Dermis blood vessel endothelial cell (primary cell): ENCODE measurements at places on chromosomes 2 and 18.

DNA sequence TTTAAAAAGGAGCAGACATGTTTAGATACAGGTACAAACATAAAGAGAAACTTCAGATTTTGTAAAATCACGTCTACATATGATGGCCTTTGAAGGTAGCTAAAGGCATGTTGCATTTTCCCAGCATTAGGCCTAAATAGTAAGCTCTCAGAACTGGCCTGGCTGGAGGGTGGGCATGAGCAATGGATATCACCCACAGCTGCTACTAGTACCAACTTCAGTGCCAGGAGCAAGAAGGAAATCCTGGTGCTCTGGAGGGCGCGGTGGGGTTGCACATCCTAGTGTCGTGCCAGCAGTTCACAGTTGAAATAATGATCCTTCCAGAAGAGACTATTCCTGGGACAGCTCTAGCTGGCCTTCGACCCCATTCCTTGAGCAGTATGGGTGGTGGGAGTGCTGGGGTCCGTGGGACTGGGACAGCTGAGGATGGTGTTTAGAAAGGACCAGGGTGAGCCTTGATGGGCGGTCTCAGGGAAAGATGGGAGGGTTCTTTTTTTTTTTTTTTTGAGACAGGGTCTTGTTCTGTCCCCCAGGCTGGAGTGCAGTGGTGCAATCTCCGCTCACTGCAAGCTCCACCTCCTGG is 4.9 kb downstream of the DES start:
- DNase-seq, result no peak

DNA sequence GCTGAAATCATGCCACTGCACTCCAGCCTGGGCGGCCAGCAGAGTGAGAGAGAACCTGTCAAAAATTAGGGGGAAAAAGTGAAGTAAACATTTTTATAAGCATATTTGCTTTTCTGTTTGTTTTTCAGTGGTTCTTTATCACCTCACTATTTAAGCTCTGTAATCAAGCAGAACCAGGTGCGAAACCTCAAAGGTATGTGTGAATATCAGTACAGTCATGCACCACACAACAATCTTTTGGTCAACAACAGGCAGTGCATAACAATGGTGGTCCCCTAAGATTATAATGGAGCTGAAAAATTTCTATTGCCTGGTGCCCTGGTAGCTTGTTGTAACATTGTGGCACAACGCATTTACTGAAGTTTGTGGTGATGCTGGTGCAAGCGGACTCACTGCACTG is 167.4 kb upstream of the STON1 start:
- no peak for DNase-seq

- no peak for DNase-seq
These were observed 37.6 kb downstream of the ZNF516 start for GRCh38 chr18:76457475-76457874.

DNA sequence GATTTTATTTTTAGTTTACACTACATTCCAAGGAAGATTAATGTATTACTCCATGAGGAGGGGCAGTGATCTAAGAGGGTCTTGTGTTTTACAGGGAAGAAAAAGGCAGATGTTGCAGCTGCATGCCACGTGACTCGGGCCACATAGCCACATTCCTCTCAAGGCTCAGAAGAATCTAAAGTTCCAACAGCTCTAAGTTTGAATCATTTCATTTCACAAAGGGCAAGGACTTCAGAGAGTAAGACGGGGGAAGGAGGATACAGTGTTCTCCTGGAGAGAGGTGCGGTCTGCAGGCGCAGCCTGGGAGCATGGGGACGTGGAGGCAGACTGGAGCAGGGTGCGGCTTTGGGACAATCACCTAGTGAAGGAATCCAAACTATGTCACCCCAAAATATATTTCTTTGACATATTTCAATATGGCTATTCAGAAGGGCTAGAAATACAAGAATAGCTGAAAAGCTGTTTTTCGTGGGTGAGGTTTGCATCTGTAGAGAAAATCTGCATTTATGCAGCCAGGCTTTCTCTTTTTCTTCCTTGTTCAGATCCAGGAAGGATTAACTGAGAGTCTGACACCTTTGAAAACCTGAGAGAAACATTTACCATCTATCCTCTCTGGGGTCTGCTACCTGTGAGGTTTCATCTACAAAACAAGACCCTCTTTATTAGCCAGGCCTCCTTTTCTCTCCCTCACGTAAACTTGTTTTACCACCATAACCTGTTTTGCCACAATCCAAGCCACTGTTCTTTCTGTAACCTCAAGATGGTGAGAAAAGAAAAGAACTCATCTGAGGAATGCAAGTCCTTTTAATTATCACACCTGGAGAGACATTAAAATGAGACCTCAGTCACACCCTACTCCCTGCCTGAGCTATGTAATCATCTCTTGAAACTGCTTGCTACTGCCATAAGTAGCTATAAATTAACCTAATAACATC is 165.1 kb upstream of the NDUFV2 start:
- no peak for DNase-seq

DNA sequence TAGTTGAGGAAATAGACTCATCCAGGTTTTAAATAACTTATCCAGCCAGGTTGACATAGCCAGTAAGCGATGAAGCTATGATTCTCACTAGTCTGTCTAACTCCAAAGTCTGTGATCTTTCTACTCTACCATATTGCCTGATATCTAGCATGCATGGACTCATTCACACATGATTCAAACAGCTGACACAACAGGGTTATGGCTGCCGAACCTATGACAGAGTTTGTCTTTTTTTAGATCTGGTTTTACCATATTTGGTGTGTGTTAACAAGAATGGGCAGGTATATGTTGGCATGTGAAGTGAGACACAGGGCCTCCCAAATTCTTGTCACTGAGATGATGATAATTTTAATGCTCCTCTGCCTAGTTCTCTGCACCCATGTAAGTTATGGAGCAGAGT is 210.6 kb downstream of the BABAM2 start:
- DNase-seq, result no peak

DNA sequence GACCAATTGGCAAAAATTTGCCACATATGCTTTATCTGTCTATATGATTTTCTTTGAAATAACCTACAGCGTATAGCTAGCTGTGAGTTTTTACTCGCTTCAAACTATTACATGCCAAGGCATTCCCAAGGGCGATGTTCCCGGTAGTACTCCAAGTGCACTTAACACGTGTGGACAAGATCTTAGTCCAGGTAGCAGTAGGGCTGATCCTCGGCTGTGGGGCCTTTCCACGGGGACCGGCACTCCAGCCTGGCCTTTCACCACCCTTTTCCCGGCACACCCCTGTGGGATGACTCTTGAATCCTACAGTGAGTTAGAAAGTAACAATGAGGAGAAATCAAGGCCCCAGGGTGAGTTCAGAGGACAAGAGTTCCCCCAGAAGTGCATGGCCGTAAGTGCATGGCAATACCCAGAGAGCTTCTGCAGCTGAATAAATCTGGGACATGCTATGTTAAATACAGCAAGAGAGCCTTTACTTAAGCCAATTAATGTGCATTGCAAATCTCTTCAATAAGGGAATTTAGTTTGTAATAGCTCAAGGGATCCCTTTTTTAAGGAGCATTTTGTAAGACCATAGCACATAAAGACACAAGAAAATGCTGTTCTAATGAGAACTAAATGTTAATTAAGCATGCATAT is 26.4 kb downstream of the CHMP1B start:
- DNase-seq, result no peak

- peak; percentile 71 for DNase-seq
These were observed 11.3 kb downstream of the STK17B start for GRCh38 chr2:196160101-196160500.

- no peak for DNase-seq
These were observed 169.4 kb downstream of the DNAH7 start for GRCh38 chr2:195899226-195899625.

DNA sequence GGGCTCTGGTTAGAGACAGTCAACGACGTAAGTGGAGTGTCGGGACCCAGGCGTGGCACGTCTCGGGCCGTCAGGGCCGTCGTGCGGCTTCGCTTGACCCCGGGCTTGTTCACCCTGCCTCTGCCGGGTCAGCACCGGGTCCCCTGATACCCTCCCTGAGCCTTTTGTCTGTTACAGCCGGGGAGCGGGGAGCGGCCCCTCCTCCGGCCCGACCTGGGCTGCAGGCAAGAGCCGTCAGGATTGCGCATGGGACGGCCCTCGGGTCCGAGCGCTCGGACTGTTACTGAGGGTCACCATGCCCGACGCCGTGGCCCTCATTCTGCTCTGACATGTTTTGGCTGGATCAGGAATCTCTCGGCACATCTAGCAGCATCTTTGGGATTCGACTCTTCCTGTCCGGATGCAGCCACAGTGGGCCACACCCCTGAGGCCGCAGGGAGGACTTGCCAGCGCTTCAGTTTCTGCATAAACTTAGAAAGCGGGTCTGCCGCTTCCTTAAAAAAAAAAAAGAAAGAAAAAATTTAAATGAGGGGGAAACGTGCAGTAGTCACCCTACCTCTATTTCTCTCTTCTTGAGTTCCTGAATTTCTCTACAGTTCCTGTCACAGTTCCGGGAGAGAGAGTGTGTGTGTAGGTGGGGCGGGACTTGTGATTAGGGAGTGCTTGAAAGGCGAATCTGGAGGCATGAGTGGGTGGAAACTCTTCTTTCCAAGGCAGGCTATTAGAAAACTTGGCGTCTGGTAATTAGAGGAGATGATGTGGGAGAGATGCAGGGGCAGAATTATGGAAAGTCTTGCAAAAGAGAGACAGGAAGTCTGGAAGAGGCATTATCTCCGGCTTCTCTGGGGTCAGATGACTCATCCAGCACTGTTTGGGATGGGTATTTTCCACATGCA is 909 bp downstream of the TMEM87B start:
- DNase-seq, result peak; percentile 73

GRCh38 chr2:120440521-120441350 is 94.8 kb downstream of the INHBB start:
- no peak for DNase-seq

- no peak for DNase-seq
These were observed 257.2 kb downstream of the DYSF start for GRCh38 chr2:71710367-71711132.

DNA sequence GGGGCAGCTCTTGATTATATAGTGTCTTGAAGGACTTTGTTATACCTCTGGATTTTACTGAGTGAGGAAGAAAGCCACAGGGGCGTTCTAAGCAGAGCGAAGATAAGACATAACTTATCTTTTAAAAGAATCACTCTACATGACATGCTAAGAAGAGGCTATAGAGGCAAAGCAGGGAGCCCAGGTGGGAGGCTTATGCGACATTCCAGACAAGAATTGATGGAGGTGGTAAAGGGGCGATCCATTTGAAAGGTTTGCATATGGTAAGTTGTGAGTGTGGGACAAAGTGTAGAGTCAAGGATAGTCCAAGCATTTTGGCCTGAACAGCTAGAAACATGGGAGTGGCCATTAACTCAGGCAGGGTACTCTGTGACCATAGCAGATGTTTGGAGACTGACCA is 49.8 kb downstream of the LYPD6 start:
- DNase-seq, result no peak

DNA sequence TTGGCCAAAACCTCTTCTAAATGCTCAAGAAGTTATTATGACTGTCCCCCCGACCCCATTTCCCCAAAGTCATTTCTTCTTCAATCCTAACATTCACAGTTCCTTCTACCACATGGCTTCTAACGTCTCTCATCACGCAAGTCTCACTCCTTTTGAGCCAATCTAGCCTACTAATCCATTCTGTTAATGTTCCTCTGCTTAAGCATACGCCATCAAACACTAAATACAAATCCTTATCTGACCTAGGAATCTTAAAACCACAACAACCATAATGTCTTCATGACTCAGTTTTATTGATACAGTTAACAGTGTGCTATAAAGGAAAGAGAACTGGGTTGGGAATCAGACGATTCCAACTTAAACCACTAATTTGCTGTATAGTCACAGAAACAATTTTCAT is 23.9 kb downstream of the HNRNPLL start:
- no peak for DNase-seq

DNA sequence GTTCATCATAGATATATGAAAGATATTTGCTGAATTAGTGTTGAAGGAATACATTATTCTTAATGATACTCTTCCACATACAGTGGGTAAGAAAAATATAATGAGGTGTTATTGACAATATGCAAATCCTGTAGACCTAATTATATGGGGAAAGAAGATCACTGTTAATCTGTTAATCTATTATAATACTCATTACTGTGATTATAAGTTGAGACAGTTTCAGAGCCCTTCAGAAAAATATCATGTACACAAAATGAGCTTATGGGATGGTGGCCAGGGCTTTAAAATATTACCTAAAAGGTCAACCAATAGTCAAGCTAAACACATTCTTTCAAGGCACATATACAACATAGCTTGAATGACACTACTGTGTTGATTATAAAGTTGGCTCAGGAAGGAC is 163.5 kb downstream of the NOL4 start:
- DNase-seq, result no peak

- peak; percentile 81 for DNase-seq
These were observed 57.3 kb upstream of the PSMD14 start for GRCh38 chr2:161250864-161251436.

DNA sequence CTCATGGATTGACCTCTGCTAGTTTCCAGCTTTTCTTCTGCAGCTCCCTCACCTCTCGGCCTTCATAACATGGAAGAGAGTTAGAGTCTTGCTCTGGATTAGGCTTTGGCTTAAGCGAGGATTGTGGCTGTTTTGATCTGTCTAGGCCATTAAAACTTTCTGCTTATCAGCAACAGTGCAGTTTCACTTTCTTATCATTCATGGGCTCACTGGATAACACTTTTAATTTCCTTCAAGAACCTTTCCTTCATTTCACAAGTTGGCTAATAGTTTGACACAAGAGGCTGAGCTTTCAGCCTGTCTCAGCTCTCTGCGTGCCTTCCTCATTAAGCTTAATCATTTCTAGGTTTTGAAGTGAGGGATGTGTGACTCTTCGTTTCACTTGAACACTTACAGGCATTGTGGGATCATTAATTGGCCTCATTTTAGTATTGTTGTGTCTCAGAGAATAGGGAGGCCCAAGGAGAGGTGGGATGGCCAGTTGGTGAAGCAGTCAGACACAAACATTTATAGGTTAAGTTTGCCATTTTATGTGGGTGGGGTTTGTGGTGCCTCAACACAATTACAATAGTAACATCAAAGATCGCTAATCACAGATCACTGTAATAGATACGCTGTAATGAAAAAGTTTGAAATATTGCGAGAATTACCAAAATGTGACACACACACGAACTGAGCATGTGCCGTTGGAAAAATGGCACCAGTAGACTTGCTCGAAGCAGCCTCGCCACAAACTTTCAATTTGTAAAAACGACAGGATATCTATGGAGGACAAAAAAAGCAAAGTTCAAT is 129.3 kb downstream of the ZNF236 start:
- DNase-seq, result no peak

GRCh38 chr18:55250768-55251173 is 291.5 kb upstream of the CCDC68 start:
- peak; percentile 48 for DNase-seq

- no peak for DNase-seq
These were observed 324.8 kb upstream of the CHAC2 start for GRCh38 chr2:53442783-53443182.

DNA sequence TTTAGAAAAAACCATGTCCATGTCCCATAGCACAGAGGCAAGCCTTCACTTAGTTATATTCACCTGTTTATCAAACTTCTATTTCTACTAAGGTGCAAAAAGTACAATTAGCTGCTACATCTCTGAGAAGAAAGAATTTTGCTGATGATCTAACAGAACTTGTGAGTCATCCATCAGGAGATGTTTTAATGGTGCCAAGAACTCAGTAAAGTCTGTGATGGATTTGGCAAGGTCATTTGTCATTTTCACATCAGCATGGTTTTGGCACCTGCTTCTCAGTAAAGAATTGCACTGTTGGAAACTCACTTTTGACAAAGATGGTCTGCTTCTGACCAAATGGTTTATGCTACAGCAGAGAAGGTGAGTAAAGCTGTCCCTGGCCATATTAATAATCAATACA is 195.7 kb upstream of the TMEFF2 start:
- no peak for DNase-seq
